ENCODE measurements at places on chromosomes 11 and 22. TPM values are rescaled to one million over a fixed set of nuclear protein-coding genes. Genes with fewer than 3 reads are reported as not detected.

Gene AGBL2
- 1.8 TPM for total RNA-seq

Gene MPPED1
- 2.5 TPM for total RNA-seq

Gene CLDN25
- total RNA-seq: not detected

Gene THRSP
- total RNA-seq: 39.4 TPM

Gene BEST1
- total RNA-seq: 31.3 TPM
